ENCODE measurements at places on chromosomes 2 and 18.

- no peak for DNase-seq
Measured at GRCh38 chr2:25365241-25365640, 23.5 kb upstream of the DNMT3A start.

- DNase-seq = no peak
Measured at GRCh38 chr18:53749766-53750165, 474.7 kb downstream of the MBD2 start.

GRCh38 chr18:56884511-56884910 is 233.4 kb downstream of the WDR7 start:
- no peak for DNase-seq

- DNase-seq = no peak
Measured at GRCh38 chr2:127843677-127844076, 14.3 kb downstream of the POLR2D start.

DNA sequence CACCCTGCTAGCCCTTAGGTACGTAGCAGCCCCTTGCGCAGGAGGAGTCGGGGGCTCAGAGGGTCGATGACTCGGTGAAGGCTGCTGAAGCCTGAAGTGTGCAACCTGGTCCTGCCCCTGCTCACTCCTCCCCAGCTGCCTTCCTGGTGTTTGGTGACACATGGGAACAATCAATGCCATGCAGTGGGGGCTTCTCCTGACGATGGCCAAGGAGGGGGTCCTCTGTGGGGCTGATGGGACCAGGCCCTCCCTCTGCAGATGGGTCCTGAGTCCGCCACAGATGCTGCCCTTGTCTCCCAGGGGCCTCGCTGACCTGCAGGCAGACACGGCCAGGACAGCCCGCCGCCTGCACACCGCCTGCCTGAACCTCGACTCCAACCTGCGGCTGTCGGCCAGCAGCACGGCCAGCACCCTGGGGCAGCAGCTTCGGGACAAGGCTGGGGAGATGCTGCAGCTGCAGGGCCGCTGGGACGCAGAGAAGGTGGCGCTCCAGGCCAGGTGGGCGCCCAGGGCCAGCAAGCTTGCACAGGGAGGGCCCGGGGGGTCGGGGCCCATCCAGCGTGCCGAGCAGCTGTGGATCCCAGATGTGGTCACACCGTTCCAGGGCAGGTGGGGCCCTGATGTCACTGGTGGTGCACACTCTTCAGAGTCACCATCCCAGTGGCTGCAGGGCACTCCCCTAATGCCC is 24.6 kb downstream of the CROCC2 start:
- DNase-seq = no peak

DNA sequence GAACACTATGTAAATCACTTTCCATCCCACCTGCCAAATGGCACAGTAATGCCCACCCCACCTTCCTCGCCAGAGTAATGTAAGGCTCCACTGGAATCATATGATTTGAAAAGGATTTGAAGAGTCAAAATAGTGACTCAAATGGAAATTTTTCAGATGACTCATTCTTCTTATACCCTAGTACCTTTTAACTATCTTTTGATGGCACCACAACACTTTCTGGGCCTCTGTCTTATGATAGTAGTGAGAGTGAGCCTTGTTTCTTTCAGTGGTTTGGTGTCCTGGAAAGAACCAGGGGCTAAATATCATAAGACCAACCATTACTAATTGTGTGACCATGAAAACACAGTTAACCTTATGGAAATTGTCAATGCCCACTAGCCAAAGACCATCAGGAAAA is 235.4 kb upstream of the SLC14A2 start:
- no peak for DNase-seq

- DNase-seq = no peak
Measured at GRCh38 chr18:49708662-49709346, 104.5 kb downstream of the ACAA2 start.

- no peak for DNase-seq
Measured at GRCh38 chr2:138536302-138536701, 34.7 kb downstream of the SPOPL start.

GRCh38 chr2:215952860-215953637 is 60.3 kb downstream of the MREG start:
- no peak for DNase-seq

DNA sequence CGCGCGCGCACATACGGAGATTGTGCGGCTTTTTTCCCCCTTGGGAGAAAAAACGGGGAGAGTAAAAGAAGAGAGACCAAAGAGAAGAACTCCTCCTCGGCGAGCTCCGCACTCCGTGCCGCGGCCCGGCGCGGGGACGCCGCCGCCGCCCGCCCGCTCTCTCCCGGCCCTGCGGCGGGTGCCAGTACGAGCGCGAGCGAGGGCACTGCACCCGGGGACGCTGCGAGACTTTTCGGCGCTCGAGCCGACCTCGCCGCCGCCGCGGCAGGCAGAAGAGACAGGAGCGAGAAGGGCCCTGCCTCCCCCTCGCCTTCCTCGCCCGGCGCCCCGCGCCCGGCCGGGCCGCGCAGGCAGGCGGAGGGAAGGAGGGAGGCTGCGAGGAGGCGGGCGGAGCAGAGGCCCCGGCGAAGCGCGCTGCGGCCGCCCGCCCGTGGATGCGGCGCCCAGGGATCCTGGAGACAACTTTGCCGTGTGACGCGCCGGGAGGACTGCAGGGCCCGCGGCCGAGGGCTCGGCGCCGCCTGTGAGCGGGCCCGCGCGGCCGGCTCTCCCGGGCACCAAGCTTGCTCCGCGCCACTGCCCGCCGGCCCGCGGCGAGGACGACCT is 857 bp upstream of the INHBB start:
- no peak for DNase-seq

DNA sequence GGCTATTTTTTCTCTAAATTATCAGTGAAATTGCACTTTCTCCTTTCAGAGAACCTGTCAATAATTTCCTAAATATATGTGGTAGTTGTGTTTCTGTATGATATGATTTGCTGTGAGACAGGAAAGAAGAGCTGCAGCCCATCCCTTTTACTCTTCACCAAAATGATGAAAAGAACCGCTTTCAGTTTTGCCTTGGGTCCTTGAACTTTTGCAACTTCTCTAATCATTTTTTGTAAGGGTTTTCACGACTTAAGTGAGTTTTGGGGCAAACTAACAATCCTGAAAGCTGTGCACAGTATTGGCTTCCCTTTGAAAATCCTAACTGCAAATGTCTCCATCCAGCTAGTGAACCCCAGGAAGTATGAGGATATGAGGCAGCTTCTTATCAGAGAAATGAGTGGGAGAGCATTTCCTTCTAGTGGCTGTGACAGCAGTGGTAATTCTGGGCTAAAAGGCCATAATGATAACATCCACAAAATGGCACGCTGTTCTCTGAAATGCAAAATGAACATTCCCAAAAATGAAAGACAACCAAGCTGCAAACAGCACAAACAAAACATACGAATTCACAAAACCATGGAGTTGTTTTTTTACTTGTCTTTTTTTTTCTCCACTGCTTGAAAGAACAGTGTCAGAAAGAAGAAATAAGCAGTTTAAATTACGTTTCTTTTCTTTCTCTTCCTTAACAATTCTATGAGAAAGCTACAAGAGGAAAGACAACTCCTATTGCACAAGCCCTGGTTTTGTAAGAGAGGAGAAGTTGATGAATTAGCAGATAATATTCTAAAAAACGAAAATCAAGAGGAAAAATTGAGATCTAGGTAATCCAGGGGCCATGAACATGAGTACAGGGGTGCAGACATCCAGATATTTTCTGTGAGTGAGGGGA is 1291.6 kb upstream of the ZEB2 start:
- no peak for DNase-seq

GRCh38 chr2:236008006-236008405 is 160.2 kb downstream of the GBX2 start:
- no peak for DNase-seq

DNA sequence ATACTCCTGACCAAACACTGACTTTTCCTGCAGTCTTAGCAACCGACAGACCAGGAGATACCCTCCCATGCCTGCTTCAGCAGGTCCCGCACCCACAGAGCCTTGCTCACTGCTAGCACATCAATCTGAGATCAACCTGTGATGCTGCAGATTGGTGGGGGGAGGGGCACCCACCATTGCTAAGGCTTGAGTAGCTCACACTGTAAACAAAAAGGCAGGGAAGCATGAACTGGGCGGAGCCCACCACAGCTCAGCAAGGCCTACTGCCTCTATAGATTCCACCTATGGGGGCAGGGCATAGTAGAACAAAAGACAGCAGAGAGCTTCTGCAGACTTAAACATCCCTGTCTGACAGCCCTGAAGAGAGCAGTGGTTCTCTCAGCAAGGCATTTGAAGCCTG is 109.7 kb downstream of the SP100 start:
- no peak for DNase-seq

- DNase-seq = no peak
Measured at GRCh38 chr2:181861379-181861778, 30.2 kb upstream of the ITPRID2 start.

DNA sequence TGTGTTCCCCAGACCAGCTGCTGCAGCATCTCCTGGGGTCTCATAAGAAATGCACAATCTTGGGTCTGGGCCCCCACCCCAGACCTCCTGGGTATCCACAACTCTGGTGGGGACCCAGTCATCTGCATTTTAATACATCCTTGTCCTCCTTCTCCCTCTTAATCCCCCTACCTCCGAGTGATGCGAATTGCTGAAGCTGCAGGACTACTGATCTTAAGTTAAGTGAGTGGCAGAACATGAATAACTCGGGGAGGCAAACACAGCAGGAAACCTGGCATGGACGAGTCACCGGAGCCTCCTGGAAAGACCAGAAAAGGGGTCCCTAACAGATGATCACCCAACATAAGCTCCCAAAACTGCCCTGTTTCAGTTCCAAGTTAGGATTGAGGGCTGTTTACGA is 283.2 kb upstream of the MGAT5 start:
- DNase-seq = no peak

- no peak for DNase-seq
Measured at GRCh38 chr2:187404431-187405110, 43.5 kb downstream of the CALCRL start.

DNA sequence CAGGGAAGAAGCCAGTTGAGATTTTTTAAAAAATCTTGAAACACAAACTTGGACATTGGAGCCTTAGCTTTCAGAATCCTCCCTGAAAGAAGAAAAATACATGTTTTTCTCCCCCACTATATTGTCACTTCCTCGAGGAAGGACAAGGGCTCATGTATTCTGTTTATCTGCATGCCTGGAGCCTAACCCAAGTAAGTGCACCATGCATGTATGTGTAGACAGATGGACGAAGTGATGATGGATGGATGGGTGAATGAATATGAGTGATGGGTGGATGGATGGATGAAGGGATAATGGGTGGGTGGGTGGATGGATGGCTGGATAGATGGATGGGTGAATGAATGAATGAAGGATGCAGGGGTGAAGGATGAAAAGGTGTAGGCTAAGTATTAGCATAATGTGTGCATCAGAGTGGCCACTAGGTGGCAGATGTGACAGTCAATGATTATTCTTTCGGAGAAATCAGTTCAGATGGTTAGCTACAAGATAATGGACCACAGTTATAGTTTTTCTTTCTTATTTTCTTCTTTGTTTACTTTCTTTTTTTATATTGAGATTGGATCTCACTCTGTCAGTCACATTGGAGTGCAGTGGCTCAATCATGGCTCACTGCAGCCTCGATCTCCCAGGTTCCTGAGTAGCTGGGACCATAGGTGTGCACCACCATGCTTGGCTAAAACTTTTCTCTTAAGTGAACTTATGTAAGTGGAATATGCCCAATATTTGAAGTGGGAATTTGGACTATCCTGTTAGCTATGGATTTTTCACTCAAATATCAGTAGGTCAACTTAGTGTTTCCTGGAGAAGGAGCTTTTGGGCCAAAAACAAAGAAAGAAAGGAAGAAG is 18.5 kb upstream of the CCDC93 start:
- peak; percentile 20 for DNase-seq

Data from HTR-8/SVneo (cell line).